Chondrocyte (in vitro differentiated cells): ENCODE measurements at places on chromosomes 3 and 15. TPM values are rescaled to one million over a fixed set of nuclear protein-coding genes. Genes with fewer than 3 reads are reported as not detected.
A peak's percentile ranks its signal among the peaks of the same experiment; 100 is the strongest.

PRKCI gene
- total RNA-seq, result 36.7 to 59.8 TPM (median 55.4 TPM) in 3 replicates

TGM5 gene
- total RNA-seq, result not detected in 3 replicates

FAM107A gene
- total RNA-seq, result not detected in 3 replicates

DNA sequence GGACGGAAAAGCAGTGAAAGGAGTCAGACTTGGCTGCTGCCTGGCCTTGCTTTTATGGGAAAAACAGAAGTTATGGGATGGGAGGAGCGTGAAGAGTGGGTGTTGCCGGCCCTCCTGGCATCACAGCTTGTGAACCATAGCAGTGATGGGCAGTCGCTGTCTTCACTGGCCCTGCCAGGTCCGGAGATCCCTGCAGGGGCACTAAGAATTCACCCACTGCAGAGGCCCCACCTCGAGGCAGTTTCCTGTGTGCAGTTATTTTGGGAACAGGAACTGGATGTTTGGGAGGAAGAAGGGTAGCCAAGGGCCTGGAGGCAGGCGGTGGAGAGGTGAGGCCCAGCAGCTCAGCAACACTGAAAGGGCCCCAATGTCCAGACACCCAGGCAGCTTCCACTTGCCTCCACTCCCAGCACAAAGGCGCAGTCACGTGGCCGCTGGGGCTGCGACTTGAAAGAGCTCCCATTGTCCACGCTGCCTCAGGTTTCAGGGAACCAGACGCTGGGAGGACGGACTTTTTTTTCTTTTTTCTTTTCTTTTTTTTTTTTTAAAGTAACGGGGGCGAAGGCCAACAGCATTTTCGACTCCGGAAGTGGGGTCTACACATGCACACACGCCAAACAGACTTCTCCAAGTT is 255.6 kb downstream of the ZNF621 start:
- H3K27me3 ChIP-seq, result peaks cover 7% of the 10 kb centered on the region
- peak overlapping the region; percentile 58 for H3K4me3 ChIP-seq
- H3K4me1 ChIP-seq, result peaks cover 32% of the 10 kb centered on the region
- H3K36me3 ChIP-seq, result no peaks in the 10 kb centered on the region

GRCh38 chr15:40217166-40217824 is 21.6 kb upstream of the PAK6 start:
- no peak overlapping the region for H3K4me3 ChIP-seq
- DNase-seq, result no peak
- no peak overlapping the region for H3K27ac ChIP-seq
- no peaks in the 10 kb centered on the region for H3K36me3 ChIP-seq
- no peaks in the 10 kb centered on the region for H3K4me1 ChIP-seq
- H3K27me3 ChIP-seq, result no peaks in the 10 kb centered on the region

DNA sequence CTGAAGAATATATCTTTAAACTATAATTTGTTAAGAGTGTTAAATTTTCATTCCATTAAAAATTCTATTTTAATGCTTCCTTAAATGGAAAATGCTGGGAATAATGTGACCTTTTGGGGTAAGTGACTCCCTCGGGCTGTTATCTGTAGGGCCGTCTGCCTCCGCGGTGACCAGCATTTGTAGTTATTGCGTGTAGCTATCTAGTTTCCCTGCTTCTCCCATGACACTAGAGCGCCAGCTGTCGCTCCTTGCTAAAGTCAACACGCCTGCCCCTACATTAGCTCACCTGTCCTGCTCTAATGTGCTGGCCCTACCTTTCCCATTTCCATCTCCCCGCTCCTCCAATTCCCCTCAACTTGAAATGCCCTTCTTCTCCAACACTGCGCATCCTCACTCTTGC is 12.4 kb upstream of the CHRM5 start:
- no peaks in the 10 kb centered on the region for H3K27me3 ChIP-seq
- H3K4me3 ChIP-seq, result no peak overlapping the region
- no peak overlapping the region for H3K27ac ChIP-seq
- no peak for DNase-seq
- H3K4me1 ChIP-seq, result no peaks in the 10 kb centered on the region

FOXL2 gene
- total RNA-seq, result 0.18 to 0.22 TPM in 2 of 3 replicates, not detected in the other

DNA sequence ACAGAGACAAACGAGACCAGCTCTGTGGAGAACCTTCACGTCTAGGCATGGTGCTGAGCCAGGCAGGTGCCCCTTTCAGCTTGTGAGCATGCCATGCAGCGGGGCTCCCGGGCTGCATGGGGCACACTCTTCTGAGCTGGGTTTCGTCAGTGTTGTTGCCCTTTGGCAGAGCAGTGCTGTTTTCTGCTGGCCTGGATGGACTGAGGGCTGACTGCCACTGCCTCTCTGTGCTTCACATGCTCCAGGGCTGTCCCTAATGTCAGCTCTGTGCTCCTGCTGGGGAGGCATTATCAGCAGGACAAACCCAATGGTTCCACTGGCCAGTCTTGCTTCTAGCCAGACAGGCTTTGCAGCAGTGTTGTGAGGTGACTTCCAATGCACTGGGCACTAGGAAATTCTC is 9.5 kb downstream of the GASK1A start:
- DNase-seq, result no peak
- no peaks in the 10 kb centered on the region for H3K4me1 ChIP-seq
- peaks cover 21% of the 10 kb centered on the region for H3K27me3 ChIP-seq
- no peaks in the 10 kb centered on the region for H3K36me3 ChIP-seq
- H3K27ac ChIP-seq, result no peak overlapping the region
- H3K4me3 ChIP-seq, result no peak overlapping the region

DNA sequence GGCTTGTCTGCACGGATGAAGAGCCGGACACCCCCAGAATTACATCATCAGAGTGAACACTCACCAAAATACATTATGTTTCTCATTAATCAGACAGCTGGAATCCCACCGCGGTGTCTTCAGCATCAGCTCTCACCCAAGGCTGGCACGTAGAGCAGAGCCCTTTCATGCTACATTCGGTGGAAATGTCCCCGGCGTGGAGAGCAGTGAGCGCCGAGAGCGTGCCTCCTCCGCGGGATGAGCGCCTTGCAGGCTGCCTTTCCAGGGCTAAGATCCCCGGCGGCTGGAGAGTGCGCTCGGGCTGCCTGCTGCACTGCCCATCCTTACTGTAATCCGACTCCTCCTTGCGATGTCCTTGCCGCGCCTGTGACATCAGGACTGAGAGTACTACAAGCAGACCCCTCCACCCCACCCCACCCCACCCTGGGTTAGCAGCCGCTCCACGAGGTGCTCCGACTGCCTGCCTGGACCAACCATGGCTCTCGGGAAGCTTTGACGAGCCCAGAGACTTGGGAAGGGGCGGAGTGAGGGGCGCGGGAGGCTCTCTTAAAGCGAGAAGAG is at the start of gene ZNF385D:
ZNF385D (minus strand) TSS at position 380 of the 561 bp plus-strand sequence; CDS start at position 86, 294 bp downstream.
- DNase-seq, result peak; percentile 91
- no peaks in the 10 kb centered on the region for H3K36me3 ChIP-seq
- H3K4me1 ChIP-seq, result peaks cover 23% of the 10 kb centered on the region
- H3K4me3 ChIP-seq, result peak within 1 kb of the TSS; percentile 50
- peaks cover 9% of the 10 kb centered on the region for H3K27me3 ChIP-seq
- H3K27ac ChIP-seq, result no peak within 1 kb of the TSS

DNA sequence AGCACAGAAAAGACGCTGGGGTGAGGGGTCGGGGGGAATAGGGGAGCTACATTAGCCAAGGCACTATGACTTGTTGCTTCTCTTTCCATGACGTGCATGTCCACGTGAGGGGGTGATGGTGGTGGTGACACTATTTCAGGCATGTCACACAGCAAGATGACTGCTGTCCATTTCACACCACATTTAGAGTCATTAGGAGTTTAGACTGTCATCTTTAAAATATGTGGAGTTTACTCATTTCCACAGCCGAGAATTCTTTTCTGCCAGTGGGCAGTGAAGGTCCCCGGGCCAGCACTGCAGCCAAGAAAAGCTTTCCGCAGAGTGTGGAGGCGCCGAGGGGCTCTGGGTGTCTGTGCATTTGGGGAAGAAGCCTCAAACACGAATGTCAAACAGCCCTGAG is 954 bp upstream of the DGKG start:
- peak overlapping the region; percentile 76 for H3K4me3 ChIP-seq
- H3K27me3 ChIP-seq, result peaks cover 34% of the 10 kb centered on the region
- peak overlapping the region; percentile 83 for H3K27ac ChIP-seq
- peaks cover 49% of the 10 kb centered on the region for H3K4me1 ChIP-seq

GRCh38 chr3:101351829-101352228 is 31.5 kb upstream of the IMPG2 start:
- H3K4me3 ChIP-seq, result no peak overlapping the region
- peaks cover 19% of the 10 kb centered on the region for H3K36me3 ChIP-seq
- no peaks in the 10 kb centered on the region for H3K27me3 ChIP-seq
- no peak for DNase-seq
- H3K4me1 ChIP-seq, result no peaks in the 10 kb centered on the region

DLL4 gene
- total RNA-seq, result 0.36 to 0.45 TPM in 2 of 3 replicates, not detected in the other

DNA sequence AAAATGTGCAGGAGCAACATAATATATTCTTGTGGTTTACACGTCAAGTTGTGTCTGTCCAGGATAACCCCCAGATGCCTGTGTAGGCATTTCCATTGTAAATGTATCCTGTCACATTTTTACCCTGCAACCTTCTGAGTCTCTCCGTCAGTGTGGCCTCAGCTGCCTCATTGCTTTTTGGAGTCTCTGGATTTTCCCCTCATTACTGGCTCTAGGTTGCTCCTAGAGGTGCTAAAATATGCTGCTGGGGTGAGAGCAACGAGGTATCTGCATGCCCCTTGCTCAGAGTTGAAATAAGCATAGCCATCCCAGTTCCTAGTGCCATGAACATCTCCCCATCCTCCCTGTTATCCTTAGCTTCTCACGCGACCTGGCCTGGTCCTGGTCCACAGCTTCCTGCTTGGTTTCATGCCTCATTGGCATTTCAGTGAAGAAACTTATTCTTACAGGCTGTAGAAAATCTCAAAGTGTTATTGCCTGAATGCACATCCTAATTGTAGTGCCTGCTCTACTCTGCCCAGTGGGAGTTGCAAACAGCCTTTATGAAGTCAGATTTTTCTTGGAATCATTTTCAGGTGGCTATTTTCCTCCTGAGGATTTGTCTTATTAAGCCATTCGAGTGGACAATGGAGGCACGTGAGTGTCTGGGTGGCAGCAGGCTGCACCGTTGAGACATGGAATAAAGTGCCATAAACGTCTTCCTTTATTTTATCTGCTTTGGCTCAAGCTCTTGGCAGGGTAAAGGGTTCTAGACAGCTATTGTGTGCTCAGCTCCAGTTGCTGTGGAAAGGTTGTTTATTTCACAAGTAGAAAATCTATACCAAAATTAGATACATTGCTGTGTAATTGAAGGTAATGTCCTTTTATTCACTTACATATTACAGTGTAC is 33.2 kb downstream of the OXNAD1 start:
- no peak for DNase-seq
- no peaks in the 10 kb centered on the region for H3K27me3 ChIP-seq
- peaks cover 31% of the 10 kb centered on the region for H3K36me3 ChIP-seq
- H3K27ac ChIP-seq, result no peak overlapping the region
- no peak overlapping the region for H3K4me3 ChIP-seq

DNA sequence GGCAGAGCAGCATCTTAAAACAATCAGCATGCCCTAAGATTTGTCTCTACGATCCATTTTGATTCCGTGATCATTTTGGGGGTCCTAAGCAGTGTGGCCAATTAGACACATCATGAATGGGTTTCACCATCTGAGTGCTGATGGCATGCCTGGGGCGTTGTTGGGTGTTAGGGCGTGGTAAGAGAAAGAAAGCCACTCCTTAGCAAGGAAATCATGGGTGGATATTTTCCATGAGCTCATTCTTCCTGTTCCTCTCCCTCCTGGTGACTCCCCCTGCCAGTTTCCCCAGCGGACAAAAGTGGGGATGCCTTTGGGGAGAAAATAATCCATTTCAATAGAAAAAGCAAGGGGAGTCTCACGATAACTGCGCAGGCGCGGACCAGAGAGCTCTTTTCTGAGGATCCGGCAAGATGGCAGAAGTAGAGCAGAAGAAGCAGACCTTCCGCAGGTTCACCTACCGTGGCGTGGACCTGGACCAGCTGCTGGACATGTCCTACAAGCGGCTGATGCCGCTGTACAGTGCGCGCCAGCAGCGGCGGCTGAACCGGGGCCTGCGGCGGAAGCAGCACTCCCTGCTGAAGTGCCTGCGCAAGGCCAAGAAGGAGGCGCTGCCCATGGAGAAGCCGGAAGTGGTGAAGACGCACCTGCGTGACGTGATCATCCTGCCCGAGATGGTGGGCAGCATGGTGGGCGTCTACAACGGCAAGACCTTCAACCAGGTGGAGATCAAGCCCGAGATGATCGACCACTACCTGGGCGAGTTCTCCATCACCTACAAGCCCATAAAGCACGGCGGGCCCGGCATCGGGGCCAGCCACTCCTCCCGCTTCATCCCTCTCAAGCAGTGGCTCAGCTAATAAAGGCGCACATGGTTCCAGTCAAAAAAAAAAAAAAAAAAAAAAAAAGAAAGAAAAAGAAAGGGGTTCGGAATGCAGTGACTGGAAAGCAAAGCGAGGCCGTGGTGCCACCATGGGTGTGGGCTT is 301.8 kb downstream of the LRTM1 start:
- no peak overlapping the region for H3K27ac ChIP-seq
- no peaks in the 10 kb centered on the region for H3K4me1 ChIP-seq
- H3K36me3 ChIP-seq, result no peaks in the 10 kb centered on the region
- H3K4me3 ChIP-seq, result no peak overlapping the region
- DNase-seq, result no peak

DNA sequence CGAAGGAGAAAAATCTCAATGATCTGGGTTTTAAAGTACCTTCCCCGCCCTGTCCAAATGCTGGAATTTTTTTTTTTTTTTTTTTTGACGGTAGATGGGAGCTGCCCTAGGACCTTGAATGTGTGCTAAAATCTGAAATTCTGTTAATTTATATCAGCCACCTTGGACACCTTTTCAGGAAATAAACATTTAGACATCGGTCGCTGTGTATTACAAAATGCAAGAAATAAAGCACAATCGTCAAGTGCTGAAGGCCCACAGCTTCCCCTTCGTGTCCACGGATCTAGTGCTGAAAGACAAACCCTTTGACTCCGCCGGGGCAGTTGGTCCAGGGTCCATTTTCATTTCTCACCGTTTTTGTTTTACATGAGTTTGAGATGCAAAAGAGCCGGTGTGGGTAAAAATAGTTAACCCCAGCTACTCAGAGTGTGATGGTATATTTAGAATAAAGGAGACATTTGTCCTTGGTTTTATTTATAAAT is 90.2 kb upstream of the CHD2 start:
- H3K36me3 ChIP-seq, result no peaks in the 10 kb centered on the region
- peaks cover 44% of the 10 kb centered on the region for H3K4me1 ChIP-seq
- peak overlapping the region; percentile 98 for H3K27ac ChIP-seq
- H3K4me3 ChIP-seq, result peak overlapping the region; percentile 75
- no peak for DNase-seq

- no peaks in the 10 kb centered on the region for H3K36me3 ChIP-seq
- H3K4me1 ChIP-seq, result peaks cover 12% of the 10 kb centered on the region
- no peaks in the 10 kb centered on the region for H3K27me3 ChIP-seq
- H3K4me3 ChIP-seq, result peak overlapping the region; percentile 19
- peak; percentile 96 for DNase-seq
Observed at GRCh38 chr3:48739955-48740823, 23.2 kb upstream of the IP6K2 start.

CCDC54 gene
- total RNA-seq, result not detected in 3 replicates

- no peaks in the 10 kb centered on the region for H3K36me3 ChIP-seq
- no peaks in the 10 kb centered on the region for H3K4me1 ChIP-seq
- DNase-seq, result no peak
Observed at GRCh38 chr3:131431754-131432153, 50.2 kb downstream of the NUDT16 start.

TERB2 gene
- not detected in 3 replicates for total RNA-seq
